ENCODE measurements at places on chromosomes 4 and X. TPM values are rescaled to one million over a fixed set of nuclear protein-coding genes. Genes with fewer than 3 reads are reported as not detected.

OFD1 gene
- total RNA-seq, result 11.9 TPM

PAGE2 gene
- total RNA-seq, result not detected

CFAP99 gene
- total RNA-seq, result 0.18 TPM

IL2RG gene
- total RNA-seq, result not detected

LAP3 gene
- total RNA-seq, result 48.4 TPM

PFKFB1 gene
- total RNA-seq, result not detected
